ENCODE measurements at places on chromosomes 5 and 9.

GRCh38 chr9:134034215-134035040, 9.1 kb downstream of the BRD3OS start:
- no peak for DNase-seq

GRCh38 chr5:84816746-84817547, 432.3 kb upstream of the EDIL3 start:
- DNase-seq: peak; percentile 52

GRCh38 chr9:126661521-126662251, 48.0 kb downstream of the LMX1B start:
- peak; percentile 78 for DNase-seq

- DNase-seq: no peak
Observed at GRCh38 chr9:16221366-16221765, 649.1 kb downstream of the BNC2 start.

DNA sequence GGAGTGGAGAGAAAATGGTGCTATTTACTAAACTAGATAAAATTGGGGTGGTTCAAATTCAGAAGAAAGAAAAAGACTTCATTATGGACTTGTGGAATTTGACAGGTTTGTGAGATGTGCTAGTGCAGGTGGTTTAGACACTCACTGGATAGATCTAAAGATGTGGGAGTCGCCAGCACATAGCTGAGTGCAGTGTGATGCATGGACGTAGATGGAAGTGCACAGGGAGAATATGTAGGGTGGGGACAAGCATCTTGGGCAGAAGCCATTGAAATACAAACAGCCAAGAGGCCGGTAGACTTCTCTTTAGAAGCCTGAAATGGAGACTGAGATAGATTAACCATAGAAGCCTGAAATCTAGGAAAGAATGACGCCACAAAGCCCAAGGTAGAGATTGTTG, 10.7 kb downstream of the HAPLN1 start:
- DNase-seq: no peak

Measured in bronchial epithelial cell (primary cell).